ENCODE measurements at places on chromosomes 13 and 19.

DNA sequence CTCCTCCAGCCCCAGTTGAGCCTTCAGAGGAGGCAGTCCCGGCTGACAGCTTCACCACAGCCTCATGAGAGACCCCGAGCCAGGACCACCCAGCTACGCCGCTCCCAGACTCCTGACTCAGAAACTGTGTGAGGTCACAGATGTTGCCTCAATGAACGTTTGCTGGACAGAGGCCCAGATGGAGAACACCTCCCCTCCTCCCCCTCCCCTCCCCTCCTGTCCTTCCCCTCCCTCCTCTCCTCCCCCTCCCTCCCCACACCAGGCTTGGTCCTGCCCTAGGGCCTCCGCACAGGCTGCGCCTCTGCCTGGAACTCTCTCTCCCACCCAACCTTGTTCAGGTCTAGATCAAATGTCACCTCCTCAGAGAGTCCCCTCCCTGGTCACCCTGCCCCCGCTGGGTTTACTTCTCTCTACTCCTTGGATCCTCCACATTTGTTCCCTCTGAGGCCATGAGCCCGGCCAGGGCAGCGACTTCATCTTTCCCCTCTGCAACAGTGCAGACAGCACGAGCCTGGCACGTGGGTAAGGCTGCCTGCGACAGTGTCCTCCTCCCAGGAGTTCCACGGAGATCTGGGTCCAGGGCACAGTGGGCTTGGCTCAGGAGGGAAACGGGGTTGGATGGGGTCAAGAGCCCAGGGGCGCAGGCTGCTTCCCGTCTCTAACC is 17.4 kb downstream of the PIP5K1C start:
- no peak for DNase-seq

GRCh38 chr19:3554254-3555083 is 2.9 kb downstream of the MFSD12 start:
- no peak for DNase-seq

DNA sequence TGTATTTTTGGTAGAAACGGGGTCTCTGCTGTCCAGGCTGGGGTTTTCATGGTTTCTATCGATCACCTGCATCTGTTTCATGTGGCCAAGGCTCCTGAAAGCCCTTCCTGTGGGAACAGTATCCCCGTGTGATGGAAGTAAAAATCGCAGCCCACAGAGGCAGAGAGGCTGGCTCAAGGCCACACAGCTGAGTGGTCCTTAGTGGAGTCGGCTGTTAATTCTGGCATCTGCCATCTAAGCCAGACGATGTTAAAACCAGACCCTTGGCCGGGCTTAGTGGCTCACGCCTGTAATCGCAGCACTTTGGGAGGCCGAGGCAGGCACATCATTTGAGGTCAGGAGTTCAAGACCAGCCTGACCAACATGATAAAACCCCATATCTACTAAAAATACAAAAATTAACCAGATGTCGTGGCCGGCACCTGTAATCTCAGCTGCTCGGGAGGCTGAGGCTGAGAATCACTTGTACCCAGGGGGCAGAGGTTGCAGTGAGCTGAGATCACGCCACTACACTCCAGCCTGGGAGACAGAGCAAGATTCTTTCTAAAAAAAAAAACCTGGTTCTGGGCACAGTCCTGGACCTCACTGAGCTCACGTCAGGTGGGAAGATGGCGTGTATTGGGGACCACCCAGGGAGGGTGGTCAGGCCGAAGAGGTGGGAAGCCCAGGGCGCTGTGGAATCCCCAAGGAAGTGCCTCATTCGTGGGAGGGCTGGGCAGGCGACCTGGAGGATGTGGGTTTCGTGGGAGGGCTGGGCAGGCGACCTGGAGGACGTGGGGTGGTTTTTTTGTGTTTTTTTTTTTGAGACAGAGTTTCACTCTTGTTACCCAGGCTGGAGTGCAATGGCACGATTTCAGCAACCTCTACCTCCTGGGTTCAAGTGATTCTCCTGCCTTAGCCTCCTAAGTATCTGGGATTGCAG is 18.5 kb upstream of the MISP start:
- no peak for DNase-seq

GRCh38 chr13:44819245-44819644 is 170.0 kb downstream of the NUFIP1 start:
- no peak for DNase-seq

- DNase-seq: no peak
Measured at GRCh38 chr13:110329798-110330461, 22.8 kb downstream of the COL4A2 start.

DNA sequence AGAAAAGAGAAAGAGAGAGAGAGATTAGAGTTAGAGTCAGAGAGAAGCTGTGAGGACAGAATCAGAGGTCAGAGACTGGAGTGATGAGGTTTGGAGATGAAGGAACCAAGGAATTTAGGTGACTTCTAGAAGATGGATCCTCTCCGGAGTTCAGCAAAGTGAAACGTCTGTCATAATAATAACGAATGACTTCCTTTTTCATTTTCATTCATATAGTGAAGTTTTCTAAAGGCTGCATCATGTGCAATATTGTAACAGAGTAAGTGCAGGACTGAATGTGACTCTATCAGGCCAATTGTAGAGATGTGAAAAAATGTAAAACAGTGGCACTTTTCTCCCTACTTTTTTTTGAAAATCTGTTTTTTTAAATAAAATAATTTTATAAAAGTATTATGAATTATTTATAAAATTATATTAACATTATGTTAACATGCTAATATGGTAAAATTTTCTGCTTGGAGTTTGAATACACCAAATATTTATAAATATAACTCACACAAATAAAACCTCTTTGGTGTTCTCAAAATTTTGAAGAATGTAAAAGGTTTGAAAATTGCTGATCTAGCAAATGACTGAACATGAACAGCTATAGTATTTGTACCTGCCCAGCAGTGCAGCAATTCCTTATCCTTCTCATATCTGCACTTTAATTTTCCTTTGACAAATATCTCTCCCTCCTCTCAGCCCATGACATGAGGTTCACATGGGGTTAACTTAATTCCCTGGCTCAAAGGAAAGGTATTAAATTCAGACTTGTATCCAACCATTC is 4.2 kb upstream of the TNFSF11 start:
- DNase-seq: no peak

- peak; percentile 76 for DNase-seq
Measured at GRCh38 chr19:42132851-42133528, 744 bp upstream of the POU2F2 start.

- no peak for DNase-seq
Measured at GRCh38 chr13:30818323-30818960, 83.1 kb downstream of the ALOX5AP start.

DNA sequence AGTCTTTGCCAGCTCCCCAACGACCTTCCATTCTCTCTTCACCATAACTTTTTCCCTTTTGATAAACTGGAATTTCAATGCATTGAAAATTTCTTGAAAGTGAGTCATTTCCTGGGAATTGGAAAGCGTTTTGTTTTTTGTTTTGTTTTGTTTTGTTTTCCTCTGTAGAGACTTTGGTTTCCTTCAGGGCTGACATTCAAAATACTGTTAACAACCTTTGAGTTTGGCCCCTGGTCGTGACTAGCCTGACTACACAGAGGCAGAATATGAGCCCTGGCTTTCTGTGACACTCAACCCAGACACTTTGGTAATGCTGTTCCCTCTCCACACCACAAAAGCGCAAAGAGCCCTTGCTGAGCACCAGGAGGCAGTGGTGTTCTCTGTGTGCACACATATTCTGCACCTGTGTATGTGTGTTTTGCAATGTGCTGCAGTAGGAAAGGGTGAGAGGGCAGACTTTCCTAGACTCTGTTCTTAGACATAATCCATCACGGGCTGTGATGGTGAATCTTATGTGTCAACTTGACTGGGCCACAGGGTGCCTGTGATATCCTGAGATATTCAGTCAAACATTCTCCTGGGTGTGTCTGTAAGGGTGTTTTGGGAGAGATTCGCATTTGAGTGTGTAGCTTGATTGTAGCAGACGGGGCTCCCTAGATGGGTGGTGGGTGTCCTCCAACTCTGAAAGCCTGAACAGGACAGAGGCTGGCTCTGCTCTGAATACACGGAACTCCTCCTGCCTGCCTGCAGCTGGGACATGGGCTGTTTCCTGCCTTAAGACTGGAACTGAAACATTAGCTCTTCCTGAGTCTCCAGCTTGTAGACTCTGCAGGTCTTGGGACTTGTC is 29.5 kb upstream of the ANKRD10 start:
- peak; percentile 78 for DNase-seq

GRCh38 chr13:87498681-87499080 is 172.5 kb upstream of the SLITRK5 start:
- no peak for DNase-seq

- no peak for DNase-seq
Measured at GRCh38 chr13:97254816-97255215, 32.7 kb downstream of the MBNL2 start.

DNA sequence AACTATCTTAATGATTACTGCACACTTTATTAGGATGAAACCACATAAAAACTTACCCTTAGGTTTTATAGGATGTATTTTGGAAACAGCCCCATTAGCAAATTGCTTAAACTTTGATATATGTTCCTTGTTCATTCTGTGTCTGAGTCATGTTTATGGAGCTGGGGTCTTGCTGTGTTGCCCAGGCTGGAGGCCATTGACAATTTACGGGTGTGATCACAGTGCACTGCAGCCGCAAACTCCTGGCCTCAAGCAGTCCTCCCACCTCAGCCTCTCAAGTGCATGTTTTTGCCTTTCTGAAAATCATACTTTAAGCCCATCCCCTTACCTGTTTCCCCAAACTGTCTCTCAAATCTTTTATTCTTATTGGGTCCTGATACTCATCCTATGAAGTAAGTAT is 5.2 kb upstream of the CHAMP1 start:
- DNase-seq: no peak

GRCh38 chr13:94198681-94199080 is 280.8 kb downstream of the DCT start:
- no peak for DNase-seq

- DNase-seq: no peak
Measured at GRCh38 chr13:45362939-45363338, 22.0 kb upstream of the TPT1 start.

DNA sequence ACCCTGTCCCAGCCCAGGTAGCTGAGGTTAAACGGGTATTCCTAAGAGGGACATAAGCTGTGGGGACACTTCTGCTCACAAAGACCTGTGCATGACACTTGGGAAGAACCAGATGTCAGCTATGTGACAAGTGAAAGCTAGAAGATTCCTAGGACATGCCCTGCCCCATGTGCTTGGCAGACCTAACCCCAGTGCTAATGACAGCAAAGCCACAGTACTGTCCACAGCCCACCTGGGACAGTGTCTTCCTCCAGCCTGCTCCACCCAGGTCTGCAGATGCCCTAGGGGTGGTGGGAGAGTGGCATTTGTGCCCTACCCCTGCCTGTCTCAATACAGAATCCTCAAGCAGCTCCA is 18.4 kb upstream of the EPHX3 start:
- no peak for DNase-seq

DNA sequence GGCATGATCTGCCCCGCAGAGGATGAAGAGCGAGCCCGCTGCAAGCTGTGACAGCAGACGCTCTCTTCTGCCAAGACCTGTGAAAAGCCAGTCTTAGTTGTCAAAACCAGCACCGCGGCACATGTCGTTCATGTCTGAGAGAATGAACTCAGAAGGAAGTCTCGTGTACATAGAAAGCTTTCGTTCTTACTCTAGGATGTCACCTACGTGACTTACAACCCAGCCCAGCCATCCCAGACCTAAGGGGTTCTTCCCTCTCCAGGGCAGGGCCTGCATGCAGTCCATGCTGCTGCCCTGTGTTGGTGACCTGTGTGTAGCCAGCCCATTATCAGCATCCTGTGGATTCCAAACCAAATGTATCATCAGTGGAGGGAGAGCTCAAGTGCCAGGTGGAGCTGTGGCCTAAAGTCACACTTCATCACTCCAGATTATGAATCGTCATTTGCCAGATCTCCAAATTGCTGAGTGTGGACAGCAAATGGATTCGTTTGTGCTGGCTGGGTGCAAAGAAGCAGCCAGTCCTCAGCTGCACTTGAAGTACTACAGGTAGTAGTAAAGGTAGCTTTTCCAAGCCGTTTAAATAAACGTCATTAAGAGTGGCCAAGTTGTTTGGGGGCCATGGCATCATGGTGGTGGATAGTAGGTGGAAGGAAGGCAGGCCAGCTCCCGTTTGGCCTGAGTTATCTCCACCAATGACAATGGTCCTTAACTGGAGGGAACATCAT is 73.9 kb upstream of the GPR183 start:
- peak; percentile 72 for DNase-seq

DNA sequence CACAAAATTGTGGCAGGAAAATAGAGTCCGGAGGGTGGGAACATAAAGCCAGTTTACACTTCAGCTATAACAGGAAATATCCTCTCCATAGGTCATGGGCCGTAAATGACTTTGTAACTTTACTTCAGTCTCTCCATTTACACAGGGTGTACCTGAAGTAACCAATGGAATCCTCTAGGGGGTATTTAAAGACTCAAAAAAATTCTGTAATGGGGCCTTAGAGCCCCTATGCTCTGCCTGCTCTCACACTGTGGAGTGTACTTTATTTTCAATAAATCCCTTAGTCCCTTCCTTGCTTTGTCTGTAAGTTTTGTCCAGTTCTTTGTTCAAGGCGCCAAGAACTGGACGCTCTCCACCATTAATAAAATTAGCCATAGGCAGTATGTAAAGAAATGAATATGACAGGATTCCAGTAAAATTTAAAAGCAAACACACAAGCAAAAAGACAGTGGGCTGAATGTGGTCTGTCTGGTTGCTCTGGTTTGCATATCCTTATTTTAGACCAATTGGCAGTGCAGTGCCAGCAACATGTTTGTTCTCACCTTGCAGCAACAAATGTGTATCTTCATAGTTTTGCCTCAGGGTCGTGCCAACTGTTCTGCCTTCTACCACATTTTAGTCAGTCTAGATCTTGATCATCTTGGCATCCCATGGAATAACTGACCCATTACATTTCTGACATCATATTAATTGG is 801.5 kb upstream of the SPRY2 start:
- DNase-seq: no peak

DNA sequence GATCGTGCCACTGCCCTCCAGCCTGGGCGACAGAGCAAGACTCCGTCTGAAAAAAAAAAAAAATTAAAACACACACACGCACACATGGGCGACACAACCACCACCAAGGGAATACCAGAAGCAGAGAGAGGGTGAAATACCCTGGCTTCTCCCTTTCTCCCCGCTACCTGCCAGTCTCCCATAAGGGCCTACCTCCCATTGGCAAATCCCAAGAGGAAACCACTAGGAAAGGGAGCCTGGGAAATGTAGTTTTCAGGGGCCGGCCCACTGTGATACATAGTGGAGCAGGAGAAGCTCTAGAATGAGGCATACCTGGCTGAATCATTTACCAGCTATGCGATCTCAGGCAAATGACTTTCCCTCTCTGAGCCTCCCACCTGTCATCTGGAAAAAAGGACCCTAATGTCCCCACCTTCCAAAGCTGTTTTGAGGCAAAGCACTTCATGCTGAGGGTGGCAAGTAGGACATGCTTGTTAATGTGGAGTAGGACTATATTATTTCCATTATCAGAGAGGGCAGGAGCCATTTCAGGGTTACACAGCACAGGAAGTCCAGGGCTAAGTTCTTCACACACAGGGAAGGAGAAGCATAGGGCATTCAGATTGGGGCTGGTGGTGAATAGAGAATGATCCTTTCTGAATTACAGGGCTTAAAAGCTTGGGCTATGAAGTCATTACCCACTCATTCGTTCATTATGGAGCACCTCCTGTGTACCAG is 14.3 kb upstream of the HNRNPUL1 start:
- DNase-seq: no peak

- no peak for DNase-seq
Measured at GRCh38 chr13:80802946-80803345, 462.0 kb upstream of the SPRY2 start.
